ENCODE measurements at places on chromosomes 7 and 10.

DNA sequence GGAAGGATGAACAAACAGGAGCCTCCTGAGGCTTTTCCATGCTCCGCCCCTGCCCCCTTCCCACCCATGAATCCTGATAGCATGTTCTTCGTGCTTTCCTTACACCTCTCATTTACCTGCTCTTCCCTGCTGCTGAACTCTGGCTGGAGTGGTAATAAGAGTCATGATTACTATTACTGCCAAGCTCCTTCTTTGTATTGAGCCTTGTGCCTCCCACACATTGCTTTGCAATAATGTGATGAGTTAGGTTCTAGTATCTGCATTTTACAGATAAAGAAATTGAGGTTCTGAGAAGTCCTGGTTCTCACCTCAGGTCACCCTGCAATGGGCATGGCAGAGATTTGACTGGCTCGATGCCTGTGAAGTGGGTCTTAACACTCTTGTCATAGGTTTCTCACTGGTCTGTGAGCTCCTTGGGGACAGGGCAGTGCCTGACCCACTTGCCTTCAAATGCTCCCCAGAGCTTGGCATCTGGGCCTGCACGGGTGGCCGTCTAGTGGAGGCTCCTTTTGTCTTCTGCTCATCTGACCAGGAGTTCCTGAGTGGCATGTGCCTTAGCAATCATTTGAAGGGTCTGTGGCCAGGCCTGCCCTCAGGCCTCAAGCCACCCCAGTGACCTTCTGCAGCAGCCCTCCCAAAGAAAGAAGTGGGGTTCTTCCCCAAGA lies 309.2 kb upstream of the ZMIZ1 start:
- DNase-seq = no peak

GRCh38 chr7:34851431-34851830 lies 185.9 kb downstream of the DPY19L1 start:
- DNase-seq = no peak

DNA sequence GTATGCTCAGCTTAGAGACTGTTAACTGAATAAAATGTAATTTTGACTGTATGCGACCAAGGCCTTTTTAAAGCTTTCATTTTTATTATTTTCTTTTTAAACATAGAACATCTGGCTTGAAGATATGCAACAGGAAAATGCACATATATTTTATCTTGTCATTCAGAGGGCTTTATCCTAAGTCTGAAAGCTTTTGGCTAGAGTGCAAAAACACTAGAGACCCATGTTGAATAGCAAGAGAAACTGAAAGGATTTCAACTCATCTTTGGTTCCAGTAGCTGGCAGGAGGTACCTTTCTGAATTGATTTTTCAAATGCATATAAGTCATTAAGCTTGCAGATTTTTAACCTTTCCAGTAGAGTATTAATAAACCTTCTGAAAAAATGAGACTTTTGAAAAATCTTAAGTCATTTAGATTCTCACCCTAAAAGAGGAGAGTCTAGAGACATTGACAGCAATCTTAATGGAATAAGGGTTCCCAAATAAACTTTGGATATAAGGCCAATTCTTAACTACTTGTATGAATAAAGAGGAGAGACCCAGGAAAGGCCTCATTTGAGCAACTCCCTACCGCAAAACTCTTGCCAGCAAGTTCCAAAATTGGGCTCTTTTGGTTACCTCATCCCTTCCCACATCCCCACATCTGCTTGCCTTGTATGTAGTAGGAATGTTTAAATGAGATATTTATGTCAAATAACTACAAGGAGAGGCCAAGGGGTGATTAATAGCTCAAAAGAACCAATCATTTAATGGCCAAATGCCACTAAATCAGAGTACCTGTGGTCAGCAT lies 454.4 kb downstream of the HTR7 start:
- no peak for DNase-seq

DNA sequence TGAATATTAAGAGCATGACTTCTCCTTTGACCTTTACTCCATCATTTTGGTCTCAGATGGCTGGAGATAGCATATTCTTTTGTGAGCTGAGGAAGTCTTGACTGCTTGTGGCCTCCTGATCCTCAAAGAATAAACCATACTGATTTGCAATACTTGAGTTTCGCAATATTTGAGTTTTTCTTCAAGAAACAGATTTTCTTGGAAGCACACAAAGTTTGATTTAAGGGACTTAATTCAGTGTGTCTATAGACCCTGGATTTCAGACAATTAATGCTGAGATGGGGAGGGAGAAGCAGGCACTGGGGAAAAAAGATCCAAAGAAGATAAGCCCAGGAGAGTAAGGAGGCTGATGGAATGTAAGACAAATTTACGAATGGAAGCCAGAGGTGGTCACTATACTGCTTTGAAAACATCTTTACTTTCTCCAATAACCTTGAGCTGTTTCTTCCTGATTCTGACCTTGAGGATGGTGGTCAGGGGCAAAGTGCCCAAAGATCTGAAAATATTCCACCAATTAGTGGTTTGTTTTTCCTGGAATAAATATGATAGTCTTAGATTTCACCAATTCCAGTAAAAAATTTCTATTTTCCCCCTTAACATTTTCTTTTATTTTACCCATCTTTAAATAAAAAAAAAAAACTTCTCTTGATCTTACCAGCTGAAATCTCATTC lies 7.5 kb downstream of the EPDR1 start:
- no peak for DNase-seq

DNA sequence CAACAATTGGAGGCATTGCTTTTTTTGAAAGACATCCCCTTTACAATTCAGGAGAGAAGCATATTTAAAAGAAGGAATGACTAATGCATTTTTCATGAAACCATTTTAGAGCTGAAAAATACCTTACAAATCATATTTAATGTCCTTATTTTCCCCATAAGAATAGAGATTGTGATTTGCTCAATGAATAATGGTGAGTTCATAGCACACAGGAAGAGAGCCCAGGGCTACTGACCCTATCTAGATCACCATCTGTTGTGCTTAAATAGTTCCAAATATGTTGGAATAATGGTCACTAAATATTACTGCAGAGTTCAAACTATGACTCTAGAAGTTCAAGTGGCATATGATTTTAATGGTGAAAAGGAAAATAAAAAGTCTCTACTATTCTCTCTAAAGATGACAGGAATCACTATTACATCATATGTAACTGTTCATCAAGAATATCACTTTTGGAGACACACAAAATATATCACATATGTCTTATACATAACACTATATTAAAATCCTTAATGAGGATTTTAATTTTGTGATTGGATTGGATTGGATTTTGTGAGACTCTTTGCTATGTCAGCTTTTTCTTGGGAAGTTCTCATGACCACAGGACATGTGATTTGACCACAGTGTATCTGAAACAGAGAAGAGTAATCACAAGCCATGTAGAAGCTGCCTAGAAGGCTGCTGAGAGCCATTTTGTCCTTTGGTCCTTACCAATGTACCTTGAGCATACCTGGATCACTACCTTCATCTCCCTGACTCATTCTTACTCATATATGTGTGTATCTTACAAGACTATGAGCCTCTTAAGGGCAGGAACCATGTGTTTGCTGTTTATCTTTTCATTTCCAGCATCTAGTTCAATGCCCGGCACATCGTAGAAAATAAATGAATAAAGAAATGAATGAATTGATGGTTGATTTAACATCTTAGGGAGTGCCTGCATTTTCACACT lies 26.4 kb downstream of the SLC16A9 start:
- DNase-seq = no peak

- no peak for DNase-seq
Measured at GRCh38 chr10:69463886-69464285, 12.6 kb downstream of the TSPAN15 start.

Data from CD4-positive, alpha-beta T cell treated with Interleukin-4 for 1 hour (primary cell).